Motor neuron (in vitro differentiated cells): ENCODE measurements at places on chromosomes 3 and 15. TPM values are rescaled to one million over a fixed set of nuclear protein-coding genes. Genes with fewer than 3 reads are reported as not detected.

Gene HHATL
- total RNA-seq = 0.94 and 3.0 TPM in 2 replicates

Gene VILL
- total RNA-seq = 0.38 and 0.81 TPM in 2 replicates

Gene MAP3K13
- 14.3 and 15.8 TPM in 2 replicates for total RNA-seq

- ATAC-seq = no peak
Observed at GRCh38 chr3:71318458-71318827, 265.1 kb downstream of the FOXP1 start.

DNA sequence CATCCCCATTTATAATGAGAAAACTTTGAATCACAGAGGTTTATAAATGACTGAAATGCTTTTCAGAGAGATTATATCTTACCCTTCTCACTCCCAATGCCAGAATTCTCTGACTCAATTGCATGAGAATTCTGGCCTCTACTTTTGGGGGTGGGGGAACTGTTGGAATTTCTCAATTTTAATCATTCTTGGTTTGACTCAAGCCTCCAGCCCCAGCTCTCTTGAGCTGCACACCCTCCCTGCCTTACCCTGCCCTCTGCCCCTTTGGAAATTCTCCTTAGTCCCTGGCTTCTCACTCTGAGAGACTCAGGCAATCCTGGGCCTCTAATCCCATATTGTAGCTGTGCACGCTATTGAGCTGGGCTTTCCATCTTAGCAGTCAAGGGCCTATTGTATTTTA, 44.2 kb downstream of the ZNF589 start:
- ATAC-seq = no peak

DNA sequence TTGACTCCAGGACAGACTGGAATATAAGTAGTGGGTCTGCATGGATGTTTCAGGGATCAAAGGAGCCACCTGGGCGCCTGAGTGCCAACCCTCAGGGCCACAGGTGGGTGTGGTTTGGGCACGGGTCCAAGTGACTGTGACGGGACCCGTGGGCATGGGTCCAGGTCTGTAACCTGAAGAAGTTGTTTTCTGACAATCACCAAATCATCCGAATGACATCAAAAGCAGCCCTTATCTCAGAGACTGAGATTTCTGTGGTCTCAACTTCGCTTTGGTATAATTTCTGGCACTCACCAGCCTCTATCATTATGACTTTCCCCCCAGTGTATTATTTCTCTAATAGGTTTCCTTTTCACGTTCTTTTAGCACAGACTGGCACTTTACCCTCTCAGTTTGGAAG, 24.4 kb downstream of the RLBP1 start:
- no peak for ATAC-seq
